CD4-positive, alpha-beta T cell treated with Interleukin-4 for 4 hours (primary cell): ENCODE measurements at places on chromosomes 5 and 9.

DNA sequence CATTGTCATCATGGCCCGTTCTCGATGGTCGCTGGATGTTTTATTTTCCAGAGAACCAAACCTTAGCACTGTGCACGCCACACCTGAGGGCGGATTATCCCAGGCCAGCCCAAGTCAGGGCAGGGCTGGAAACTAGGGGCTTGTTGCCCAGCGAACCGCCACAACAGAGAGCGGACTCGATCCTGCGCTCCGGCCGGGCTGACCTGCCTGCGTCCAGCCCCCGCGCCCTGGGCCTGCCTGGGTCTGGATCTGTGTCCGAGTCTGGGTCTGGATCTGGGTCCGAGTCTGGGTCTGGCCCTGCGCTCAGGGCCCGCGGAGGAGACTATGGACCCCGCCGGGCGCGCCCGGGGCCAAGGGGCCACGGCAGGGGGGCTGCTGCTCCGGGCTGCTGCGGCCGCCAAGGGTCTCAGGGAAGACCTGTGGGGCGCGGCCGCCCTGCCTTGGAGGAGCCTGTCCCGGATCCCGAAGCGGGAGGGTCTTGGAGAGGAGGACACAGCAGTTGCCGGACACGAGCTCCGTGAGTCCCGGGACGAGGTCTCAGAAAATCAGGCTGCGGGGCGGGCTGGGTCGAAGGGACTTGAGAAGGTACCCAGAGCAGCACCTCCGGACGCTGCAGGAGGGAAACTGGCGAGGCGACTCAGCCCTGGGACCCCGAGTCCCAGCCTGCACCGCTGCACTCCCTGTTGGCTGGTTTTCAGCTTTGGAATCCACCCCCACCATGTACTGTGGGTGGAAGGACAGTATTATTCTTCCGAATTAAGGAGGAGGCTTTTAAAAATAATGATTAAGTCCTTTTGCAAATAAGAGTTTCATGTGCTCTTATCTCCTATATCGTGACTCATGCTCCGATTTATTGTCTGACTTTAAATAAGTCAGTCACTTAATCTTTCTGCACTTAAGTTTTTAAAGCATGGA is at the start of gene ANKDD1B:
Gene ANKDD1B, plus strand, starts transcription at position 143 of the 915 bp plus-strand sequence. Its CDS starts 182 bp downstream, at position 325.
- no peak for DNase-seq

DNA sequence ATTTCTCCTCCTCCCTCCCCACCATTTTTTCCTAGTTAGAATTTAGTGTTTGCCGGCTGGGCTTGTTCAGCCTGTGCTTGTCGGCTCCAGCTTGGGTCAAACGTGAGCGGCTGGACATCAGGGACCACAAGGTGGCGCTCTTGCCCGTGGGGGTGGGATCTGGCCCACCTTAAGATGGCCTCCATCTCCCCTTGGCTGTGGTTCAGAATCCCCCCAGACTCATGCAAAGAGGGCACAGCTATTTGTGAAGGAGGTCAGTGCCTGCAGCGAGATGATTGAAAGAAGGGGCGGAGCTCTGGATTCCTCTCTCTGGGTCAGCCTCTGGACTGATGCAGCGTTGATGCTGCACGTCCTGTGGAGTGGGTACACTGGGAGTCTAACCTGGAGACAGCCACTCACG is 283.3 kb upstream of the TUT7 start:
- no peak for DNase-seq

GRCh38 chr5:140443-140829 is 48.5 kb downstream of the PLEKHG4B start:
- DNase-seq, result no peak

GRCh38 chr9:120528829-120529228 is 51.1 kb downstream of the CDK5RAP2 start:
- DNase-seq, result no peak

- no peak for DNase-seq
Observed at GRCh38 chr5:2093859-2094615, 211.3 kb upstream of the IRX4 start.

- DNase-seq, result no peak
Observed at GRCh38 chr5:142412581-142412980, 87.8 kb upstream of the SPRY4 start.

GRCh38 chr5:134979416-134979815 is 11.7 kb downstream of the CATSPER3 start:
- no peak for DNase-seq

DNA sequence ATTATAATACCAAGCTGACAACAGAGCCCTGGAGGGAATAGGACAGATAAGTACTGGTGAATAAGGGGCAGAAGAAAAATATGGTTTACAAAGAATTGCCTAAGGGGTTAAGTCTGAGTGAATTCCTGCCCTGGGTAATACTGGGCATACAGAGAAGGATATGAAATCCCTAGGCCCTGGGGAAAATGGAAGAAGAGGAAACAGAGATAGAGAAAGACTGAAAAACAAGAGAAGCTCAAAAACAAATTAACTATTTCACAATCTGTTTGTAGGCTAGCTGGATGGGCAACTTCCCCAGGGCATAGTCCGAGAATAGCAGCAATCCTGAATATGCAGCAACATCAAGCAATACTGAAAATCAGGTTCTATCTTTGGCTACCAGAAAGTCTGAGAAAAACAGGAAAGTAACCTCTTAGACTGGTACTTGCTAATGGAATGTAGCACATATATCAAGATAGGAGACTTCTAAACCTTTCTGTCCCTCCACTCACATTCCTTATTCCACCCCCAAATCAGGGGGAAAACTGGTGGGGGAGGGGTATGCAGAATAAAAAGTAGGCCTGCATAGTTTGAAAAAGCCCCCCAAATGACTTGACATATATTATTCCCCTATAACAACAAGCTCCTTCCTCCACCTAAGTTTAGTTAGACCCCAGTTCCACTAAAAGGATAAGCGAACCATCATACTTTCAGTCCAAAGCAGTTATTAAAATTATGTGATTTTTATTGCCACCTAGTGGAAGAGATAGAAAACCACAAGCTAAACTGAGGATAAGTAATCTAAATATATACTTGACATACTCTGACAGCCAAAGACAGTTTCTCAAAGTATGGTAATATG is 20.6 kb downstream of the SLC38A9 start:
- DNase-seq, result peak; percentile 53

DNA sequence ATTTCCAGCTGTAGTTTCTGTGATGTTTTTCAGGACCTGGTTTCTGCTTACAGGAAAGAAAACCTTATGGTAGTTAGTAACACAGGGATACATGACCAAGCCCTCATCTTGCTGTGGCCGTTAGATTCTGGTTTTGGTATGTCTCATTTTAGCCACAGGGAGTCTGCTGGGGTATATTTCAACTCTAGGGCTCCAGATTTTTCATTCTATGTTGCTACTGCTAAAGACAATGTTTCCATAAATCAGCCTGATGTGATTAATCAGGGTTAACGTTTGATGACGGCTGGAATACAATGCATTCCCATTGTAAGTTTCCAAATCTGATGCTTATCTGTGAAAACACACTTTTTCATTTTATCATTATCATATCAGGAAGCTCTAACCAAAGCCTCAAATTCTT is 48.2 kb downstream of the P4HA2 start:
- no peak for DNase-seq

DNA sequence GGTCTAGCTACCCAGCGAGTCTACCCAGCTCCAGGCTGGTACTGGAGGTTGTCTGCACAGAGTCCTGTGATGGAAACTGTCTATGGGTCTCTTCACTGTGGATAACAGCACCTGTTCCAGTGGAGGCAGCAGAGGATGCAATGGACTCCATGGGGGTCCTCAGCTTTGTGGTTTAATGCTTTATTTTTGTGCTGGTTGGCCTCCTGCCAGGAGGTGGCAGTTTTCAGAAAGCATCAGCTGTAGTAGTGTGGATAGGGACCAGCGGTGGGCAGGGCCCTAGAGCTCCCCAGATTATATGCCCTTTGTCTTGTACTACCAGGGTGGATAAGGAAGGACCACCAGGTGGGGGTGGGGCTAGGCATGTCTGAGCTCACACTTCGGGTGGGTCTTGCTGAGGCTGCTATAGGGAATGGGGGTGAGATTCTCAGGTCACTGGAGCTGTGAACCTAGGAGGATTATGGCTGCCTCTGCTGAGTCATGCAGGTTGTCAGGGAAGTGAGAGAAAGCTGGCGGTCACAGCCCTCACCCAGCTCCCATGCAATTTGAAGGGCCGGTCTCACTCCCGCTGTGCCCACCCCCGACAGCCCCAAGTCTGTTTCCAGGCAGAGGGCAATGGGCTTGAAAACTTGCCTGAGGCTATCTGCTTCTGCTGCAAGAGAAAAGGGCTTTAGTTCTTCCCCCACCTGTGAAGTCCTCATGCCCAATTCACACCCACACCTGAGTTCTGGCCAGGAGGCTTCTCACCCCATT is 397.1 kb downstream of the TLE1 start:
- DNase-seq, result no peak

DNA sequence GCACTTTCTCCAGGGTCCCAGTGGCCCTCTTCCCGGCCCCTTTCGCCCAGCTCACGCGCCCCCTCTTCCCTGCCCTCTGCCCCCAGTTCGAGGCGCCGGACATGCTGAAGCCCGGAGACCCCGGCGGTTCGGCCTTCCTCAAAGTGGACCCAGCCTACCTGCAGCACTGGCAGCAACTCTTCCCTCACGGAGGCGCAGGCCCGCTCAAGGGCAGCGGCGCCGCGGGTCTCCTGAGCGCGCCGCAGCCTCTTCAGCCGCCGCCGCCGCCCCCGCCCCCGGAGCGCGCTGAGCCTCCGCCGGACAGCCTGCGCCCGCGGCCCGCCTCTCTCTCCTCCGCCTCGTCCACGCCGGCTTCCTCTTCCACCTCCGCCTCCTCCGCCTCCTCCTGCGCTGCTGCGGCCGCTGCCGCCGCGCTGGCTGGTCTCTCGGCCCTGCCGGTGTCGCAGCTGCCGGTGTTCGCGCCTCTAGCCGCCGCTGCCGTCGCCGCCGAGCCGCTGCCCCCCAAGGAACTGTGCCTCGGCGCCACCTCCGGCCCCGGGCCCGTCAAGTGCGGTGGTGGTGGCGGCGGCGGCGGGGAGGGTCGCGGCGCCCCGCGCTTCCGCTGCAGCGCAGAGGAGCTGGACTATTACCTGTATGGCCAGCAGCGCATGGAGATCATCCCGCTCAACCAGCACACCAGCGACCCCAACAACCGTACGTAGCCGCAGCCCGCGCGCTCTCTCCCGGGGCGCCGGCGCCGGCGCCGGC is 1.0 kb downstream of the PRDM6 start:
- no peak for DNase-seq

DNA sequence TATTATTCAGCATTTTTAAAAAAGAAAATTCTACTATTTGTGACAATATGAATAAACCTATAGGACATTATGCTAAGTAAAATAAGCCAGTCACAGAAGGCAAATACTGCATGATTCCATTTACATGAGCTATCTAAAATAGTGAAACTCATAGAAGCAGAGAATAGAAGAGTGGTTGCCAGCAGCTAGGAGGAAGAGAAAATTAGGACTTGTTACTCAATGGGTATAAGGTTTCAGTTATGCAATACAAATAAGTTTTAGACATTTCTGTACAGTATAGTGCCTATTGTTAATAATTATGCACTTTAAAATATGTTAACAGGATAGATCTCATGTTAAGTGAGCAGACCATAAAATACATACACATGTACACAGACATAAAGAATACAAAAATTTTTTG is 73.8 kb upstream of the SPINK5 start:
- no peak for DNase-seq

GRCh38 chr9:135303280-135303647 is 176.3 kb upstream of the PPP1R26 start:
- DNase-seq, result no peak

- no peak for DNase-seq
Observed at GRCh38 chr5:161442471-161442870, 104.1 kb downstream of the GABRB2 start.
